ENCODE measurements at places on chromosomes 11 and 22. TPM values are rescaled to one million over a fixed set of nuclear protein-coding genes. Genes with fewer than 3 reads are reported as not detected.

GRCh38 chr11:45739866-45740265 lies 65.1 kb upstream of the SLC35C1 start:
- DNase-seq: no peak

- DNase-seq: no peak
Measured at GRCh38 chr11:12291313-12291712, 86.1 kb upstream of the PARVA start.

- DNase-seq: no peak
Measured at GRCh38 chr11:23778971-23779370, 717.9 kb upstream of the LUZP2 start.

The MS4A2 gene
- total RNA-seq: 2.3 TPM

The P2RY6 gene
- total RNA-seq: not detected

The FAT3 gene
- total RNA-seq: not detected

The PARVB gene
- 3.9 TPM for total RNA-seq

The MMP12 gene
- total RNA-seq: not detected
